NCI-H524 treated with DMSO at 0.1 percent for 48 hours (cell line): ENCODE measurements at places on chromosomes 7 and 10.

DNA sequence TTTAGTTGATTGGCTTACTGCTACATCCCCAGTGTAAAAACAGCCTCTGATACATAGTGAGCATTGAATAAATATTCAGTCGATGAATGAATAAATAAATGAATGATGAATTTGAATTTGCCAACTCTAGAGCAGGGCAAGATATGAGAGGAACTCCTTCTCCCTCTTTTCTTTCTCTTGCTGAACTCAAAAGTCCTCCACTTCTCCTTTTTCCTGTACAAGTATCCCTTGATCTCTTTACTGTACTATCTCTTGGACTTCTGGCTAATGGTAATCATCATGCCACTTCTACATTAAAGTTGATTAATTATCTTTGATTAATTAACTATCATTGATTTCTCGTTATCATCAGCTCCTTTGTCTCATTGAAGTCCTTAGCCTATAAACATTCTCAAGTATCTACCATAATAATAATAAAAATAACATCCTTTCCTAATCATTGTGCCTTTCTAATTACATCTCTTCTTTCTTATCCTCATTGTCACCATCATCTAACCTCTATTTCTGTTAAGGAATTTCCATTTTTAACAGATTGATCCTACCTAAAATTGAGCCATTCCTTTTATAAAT, 10.6 kb downstream of the CPED1 start:
- DNase-seq = no peak

DNA sequence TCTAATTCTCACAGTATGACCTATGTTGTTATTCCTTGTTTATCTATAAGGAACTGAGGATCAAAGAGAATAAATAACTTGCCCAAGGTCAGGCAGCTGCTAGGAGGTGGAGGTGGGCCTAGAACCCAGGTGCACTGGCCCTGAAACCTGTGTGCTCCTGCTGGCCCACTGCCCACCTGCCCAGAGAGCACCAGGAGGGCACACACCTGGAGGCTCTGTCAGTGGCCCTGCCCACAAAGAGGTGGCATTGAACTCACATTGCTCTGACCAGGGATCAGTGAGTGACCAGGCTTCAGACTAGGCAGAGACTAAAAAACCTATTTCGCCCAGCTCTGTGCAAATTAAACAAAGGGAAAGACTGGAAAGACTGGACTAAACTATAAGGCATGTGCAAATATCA, 210.6 kb downstream of the TNS3 start:
- no peak for DNase-seq

GRCh38 chr7:49030221-49030620, 105.9 kb downstream of the CDC14C start:
- no peak for DNase-seq

- peak; percentile 54 for DNase-seq
Measured at GRCh38 chr7:64098-64915, 128.1 kb upstream of the FAM20C start.

DNA sequence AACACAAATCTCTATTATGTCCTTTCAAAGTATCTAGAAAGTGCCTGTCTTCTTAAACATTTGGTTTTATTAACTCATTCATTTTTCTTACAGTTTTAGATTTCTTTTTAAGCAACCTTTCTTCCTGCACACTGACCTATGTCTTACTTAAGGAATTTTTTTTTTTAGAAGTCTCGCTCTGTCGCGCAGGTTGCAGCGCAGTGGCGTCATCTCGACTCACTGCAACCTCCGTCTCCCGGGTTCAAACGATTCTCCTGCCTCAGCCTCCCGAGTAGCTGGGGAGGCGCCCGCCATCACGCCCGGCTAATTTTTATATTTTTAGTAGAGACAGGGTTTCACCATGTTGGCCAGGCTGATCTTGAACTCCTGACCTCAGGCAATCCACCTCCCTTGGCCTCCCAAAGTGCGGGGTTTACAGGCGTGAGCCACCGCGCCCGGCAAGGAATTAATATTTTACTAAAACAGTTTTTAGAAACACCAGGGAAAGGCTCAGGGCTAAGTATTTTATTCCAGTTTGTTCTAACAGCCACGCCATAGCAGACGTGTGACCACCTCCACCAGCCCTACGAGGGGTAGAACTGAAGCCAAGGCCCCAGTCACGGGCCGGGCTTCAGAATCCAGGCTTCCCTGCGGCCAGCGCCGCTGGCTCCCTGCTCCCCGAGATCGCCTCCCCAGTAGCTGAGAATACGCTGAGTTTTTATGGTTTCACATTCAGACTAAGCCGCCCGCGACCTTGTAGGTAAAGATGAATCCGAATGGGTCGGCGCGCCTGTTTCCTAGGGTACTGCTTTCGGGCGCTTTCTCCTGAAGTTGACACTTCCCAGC, 941 bp upstream of the LUC7L2 start:
- no peak for DNase-seq

DNA sequence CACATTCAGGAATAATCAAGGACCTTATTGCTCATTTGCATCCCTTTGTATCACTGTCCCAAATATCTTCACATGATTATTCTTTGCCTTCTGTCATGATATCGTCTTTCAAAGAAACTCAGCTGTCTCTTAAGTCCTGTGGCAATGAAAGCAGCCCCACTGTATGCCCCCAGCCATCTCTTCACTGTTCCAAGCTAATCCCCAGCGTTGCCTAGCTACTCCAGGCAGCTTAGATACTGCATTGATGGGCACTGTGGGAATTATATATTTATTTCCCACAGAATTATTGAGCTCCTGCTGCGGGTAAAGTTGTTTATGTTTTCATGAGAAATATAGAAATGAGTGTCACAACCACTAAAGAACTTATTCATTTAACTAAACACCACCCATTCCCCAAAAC, 38.8 kb downstream of the SND1 start:
- peak; percentile 91 for DNase-seq
